Endodermal cell (in vitro differentiated cells): ENCODE measurements at places on chromosomes 12 and 14. TPM values are rescaled to one million over a fixed set of nuclear protein-coding genes. Genes with fewer than 3 reads are reported as not detected.

DNA sequence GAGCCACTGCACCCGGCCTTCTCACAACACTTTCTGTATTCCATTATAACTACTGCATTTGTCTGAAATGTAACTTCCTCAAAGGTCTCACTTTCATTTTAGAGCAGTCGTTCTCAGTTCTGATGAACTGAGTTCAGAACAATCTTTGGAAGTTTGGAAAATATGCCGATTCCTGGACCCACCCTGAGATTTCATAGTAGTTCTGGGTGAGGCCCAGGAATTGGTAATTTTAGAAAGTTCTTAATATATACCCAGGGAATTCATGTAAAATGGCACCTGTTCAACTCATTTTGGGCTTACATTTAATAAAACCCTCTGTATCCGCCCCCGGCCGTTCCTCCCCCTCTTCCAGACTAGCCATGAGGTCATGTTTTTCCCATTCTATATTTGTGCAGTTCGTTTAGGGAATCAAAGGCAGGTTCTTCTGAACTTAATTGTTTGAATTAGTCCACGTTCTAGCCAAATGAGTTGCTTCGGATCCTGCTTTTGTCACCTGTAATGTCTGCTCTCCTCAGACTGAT, 5.9 kb downstream of the GSG1 start:
- no peak overlapping the region for H3K4me3 ChIP-seq
- H3K27me3 ChIP-seq: no peaks in the 10 kb centered on the region
- no peak overlapping the region for H3K27ac ChIP-seq
- peaks cover 9% of the 10 kb centered on the region for H3K4me1 ChIP-seq
- H3K36me3 ChIP-seq: no peaks in the 10 kb centered on the region

GRCh38 chr14:65686761-65687160, 274.2 kb downstream of the FUT8 start:
- H3K27me3 ChIP-seq: no peaks in the 10 kb centered on the region
- H3K4me3 ChIP-seq: no peak overlapping the region
- H3K36me3 ChIP-seq: peaks cover 10% of the 10 kb centered on the region
- DNase-seq: no peak
- no peak overlapping the region for H3K27ac ChIP-seq
- no peaks in the 10 kb centered on the region for H3K4me1 ChIP-seq

The SCNN1A gene
- total RNA-seq: 77.6 and 87.7 TPM in 2 replicates

- peaks cover 2% of the 10 kb centered on the region for H3K4me1 ChIP-seq
- no peak overlapping the region for H3K4me3 ChIP-seq
- no peak for DNase-seq
- H3K27me3 ChIP-seq: no peaks in the 10 kb centered on the region
- H3K36me3 ChIP-seq: peaks cover 66% of the 10 kb centered on the region
Observed at GRCh38 chr12:108850854-108851573, 6.4 kb downstream of the SSH1 start.

DNA sequence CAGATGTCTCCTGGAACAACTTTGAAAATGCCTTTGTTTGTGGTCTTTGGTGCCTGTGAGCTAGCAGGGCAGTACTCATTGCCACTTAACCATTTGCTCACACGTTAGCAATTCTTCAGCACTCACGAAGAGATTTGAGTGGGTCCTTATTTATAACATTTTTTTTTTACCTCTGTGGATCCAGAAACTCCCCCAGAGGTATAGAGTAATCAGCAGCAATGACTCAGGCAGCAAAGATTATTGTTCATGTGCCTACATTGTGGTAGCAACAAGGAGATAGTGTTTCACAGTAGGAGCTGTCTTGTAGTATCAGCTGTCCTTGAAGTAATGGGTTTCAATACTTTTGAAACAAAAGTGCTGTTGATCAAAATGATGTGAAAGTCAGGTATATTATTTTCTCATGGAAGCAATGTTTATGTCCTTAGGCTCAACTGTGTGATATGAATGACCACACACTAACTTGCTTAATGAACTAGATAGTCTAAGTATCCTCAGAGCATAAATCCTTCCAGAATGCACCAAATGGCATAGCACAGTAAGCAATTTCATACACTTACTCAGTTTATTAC, 304.1 kb downstream of the EGLN3 start:
- no peak overlapping the region for H3K27ac ChIP-seq
- no peaks in the 10 kb centered on the region for H3K27me3 ChIP-seq
- no peak overlapping the region for H3K4me3 ChIP-seq
- H3K4me1 ChIP-seq: peaks cover 6% of the 10 kb centered on the region
- H3K36me3 ChIP-seq: no peaks in the 10 kb centered on the region
- no peak for DNase-seq

The POTEM gene
- total RNA-seq: not detected in 3 replicates

GRCh38 chr12:60174476-60174875, 578.6 kb downstream of the SLC16A7 start:
- DNase-seq: no peak
- H3K27ac ChIP-seq: no peak overlapping the region
- H3K36me3 ChIP-seq: no peaks in the 10 kb centered on the region

The BATF gene
- total RNA-seq: not detected in 3 replicates

The C14orf132 gene
- 11.3 and 12.3 TPM in 2 replicates for total RNA-seq

The PEX5 gene
- 97.7 and 106 TPM in 2 replicates for total RNA-seq

GRCh38 chr12:128077211-128077916, 189.6 kb upstream of the TMEM132C start:
- no peaks in the 10 kb centered on the region for H3K27me3 ChIP-seq
- H3K27ac ChIP-seq: no peak overlapping the region
- no peak for DNase-seq
- H3K4me1 ChIP-seq: no peaks in the 10 kb centered on the region
- H3K36me3 ChIP-seq: no peaks in the 10 kb centered on the region
- H3K4me3 ChIP-seq: no peak overlapping the region

The TAMALIN gene
- total RNA-seq: 6.6 to 9.3 TPM (median 9.1 TPM) in 3 replicates

The ST8SIA1 gene
- 9.7 and 11.2 TPM in 2 replicates for total RNA-seq

GRCh38 chr14:105069871-105070759, 4.9 kb upstream of the GPR132 start:
- no peaks in the 10 kb centered on the region for H3K4me1 ChIP-seq
- H3K36me3 ChIP-seq: no peaks in the 10 kb centered on the region
- H3K27ac ChIP-seq: no peak overlapping the region
- H3K27me3 ChIP-seq: no peaks in the 10 kb centered on the region
- DNase-seq: peak; percentile 39
- no peak overlapping the region for H3K4me3 ChIP-seq

DNA sequence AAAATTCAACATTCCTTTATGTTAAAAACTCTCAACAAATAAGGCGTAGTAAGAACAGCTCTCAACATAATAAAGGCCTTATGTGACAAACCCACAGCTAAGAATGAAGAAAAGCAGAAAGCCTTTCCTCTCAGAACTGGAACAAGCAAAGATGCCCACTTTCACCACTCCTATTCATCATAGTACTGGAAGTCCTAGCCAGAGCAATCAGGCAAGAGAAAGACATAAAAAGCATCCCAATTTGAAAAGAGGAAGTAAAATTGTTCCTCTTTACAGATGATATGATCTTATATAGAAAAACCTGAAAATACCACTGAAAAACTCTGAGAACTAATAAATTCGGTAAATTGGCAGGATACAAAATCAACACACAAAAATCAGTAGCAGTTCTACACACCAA, 52.1 kb downstream of the STON2 start:
- no peak overlapping the region for H3K4me3 ChIP-seq
- DNase-seq: no peak
- no peaks in the 10 kb centered on the region for H3K27me3 ChIP-seq
- no peaks in the 10 kb centered on the region for H3K36me3 ChIP-seq
- H3K27ac ChIP-seq: no peak overlapping the region
